SJSA1 (cell line): ENCODE measurements at places on chromosomes 4 and X. TPM values are rescaled to one million over a fixed set of nuclear protein-coding genes. Genes with fewer than 3 reads are reported as not detected.
A peak's percentile ranks its signal among the peaks of the same experiment; 100 is the strongest.

DNA sequence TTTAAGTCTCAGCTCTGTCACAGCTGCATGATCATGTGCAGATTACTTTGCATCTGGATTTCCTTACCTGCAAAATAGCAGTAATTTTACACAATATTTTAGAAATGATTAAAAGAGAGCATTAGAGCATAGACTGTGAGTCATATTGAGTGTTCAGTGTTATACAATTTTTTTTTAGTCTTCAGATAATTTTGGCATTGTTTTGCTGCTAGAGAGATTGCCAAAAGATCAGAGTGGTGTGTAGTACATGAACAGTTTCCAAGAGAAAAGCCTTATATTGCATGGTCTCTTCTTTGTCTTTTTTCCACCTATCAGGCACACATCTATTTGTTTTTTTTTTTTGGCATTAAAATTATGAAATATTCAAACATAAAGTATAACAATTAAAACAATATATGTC, 209.6 kb upstream of the TLL1 start:
- DNase-seq, result no peak

GRCh38 chrX:11395859-11396258, 102.6 kb downstream of the AMELX start:
- no peak for DNase-seq

GRCh38 chrX:118495958-118496762, 545 bp downstream of the DOCK11 start:
- peak; percentile 41 for DNase-seq

The RTL5 gene
- 1.5 and 1.8 TPM in 2 replicates for total RNA-seq

The ENPEP gene
- total RNA-seq, result 12.7 and 16.5 TPM in 2 replicates

The POF1B gene
- total RNA-seq, result not detected in 2 replicates

The UGT2B15 gene
- total RNA-seq, result not detected in 2 replicates

DNA sequence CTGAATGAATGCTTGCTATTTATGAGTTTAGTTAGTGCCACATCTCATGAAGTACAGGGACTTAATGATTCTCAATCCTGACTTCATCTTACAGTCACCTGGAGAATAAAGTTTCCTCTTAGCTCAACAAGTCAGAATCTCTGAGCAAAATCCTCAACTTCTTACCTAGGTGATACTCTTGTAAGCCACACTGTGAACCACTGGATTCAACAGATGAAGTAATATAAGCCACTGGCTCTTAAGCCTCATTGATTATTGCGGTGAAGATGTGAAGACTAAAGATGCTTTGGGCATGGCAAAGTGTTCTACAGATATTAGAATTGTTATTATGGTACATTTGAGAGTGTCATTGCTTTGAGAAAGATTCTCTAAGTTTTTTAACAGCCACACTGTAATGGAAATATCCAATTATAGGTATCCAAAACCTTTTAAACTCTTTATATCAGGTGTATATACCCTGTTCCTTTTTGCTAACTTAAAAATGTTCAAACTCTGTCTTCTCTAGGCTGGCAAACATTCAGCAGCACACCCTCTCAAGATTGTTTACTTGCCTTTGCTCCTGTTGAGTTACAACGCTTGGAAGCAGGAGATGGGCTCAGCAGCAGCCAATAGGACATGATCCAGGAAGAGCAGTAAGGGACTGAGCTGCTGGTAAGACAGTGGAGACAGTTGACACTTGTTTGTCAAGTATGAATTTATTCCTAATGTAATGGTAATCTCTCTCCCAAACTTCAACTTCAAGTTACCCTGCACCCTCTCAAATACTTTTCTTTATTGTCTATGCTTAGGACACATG, 43.4 kb downstream of the TET2 start:
- no peak for DNase-seq

GRCh38 chrX:17435476-17435875, 60.5 kb downstream of the NHS start:
- no peak for DNase-seq

DNA sequence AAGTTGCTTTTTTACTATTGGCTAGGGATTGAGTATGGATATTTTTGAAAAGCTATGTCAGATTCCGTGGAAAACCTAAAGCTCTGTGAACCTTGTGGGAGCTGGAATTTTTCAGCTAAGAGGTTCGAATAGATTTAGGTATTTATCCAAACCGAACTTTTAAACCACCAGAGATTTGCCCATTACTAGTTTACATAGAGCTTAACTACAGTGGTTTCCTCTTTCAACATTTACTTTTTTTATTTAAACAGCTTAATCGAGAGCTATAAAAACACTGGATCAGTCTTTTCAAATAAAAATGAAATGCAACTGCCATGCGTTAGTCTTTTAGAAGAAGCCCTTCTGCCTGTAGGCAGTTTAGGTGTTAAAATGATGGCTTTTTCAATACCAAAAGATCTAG, 377.0 kb downstream of the RPA4 start:
- DNase-seq, result no peak

The PPAT gene
- 26.6 and 40.6 TPM in 2 replicates for total RNA-seq

The CT83 gene
- not detected in 2 replicates for total RNA-seq

DNA sequence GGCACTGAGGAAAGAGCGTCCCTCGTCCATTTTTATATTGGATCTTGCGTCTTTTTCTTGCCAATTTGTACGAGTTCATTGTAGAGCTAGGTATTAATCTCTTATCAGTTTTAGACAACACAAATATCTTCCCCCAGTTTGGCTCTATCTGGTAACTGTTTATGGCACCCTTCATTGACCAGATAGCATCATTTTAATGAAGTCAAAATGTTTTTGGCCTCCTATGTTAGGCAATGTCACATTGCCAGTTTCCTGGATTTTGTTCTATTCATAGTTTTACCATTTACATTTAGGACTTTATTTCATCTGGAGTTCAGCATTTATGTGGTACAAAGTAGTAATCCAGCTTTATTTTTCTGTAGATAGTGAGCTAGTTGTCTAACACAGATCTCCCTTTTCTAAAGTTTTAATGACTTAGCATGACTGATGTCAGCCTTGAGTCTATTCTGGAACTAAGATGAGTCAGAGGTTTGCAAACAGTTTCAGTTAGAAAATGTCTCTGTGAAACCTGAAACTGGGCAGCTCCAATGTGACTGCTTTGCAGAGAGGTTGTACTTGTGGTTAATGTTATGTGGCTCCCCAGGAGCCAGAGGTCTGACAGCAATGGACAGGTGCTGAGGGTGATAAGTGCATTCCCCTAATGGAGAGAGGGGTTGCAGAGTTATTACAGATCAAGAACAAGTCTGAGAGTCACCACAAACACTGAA, 5.3 kb upstream of the STBD1 start:
- peak; percentile 63 for DNase-seq

GRCh38 chr4:15250021-15250441, 177.8 kb upstream of the C1QTNF7 start:
- no peak for DNase-seq

DNA sequence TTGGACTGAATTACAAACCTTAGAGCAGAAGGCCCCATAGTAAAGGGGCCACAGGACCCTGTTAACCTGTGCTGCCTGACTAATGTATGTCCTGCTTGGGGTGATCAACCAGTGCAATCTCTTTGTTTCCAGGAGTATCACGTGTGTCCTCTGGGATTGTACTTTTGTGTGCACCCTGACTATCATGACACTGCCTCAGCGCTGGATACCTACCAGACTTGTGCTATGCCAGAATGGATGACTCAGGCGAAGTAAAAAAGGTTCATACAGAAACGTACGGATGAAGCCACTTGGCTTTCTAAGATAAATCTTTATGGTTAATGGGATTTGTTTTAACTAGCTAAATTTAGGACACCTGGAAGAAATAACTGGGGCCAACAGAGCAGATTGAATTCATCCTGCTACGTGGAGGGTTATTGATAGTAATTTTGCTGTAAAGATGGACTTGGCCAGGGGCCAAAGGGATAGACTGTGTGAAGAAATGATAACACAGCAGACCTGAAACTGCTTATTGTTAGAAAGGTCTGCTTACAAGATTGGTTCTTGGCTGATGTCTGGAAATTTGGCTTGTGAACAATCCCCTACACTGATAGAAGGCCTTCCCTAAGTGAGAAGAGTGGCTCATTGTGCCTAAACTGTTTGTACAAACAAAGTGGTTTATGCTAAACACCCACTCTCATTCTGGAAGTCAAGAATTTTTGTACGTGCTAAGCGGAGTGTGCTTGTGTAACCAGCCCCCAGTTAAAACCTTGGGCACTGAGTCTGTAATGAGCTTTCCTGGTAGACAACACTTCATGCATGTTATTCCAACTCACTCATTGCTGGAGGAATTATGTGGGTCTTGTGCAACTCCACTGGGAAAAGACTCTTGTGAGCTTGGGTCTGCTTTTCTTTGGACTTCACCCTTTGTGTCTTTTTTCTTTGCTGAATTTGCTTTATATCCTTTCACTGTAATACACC, 750.5 kb upstream of the HTR2C start:
- DNase-seq, result no peak

DNA sequence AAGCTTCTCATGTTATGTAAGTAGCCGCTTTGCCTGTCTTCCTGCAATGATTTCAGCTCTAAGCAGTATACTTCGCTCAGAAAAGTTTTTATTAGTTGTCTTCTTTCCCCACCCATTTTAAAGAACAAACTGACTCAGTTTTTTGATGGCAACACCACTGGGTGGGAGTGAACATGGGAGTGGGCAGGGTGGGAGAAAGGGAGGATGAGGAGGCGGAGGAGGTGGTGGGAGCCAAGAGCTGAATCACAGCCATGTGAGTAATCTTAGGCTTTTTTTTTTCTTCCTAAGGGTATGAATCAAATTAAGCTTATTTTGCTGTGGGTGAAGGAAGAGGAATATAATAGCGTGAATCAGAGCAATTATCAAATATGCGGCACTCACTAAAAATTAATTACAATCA, 574.3 kb upstream of the DIPK2B start:
- DNase-seq, result peak; percentile 61

DNA sequence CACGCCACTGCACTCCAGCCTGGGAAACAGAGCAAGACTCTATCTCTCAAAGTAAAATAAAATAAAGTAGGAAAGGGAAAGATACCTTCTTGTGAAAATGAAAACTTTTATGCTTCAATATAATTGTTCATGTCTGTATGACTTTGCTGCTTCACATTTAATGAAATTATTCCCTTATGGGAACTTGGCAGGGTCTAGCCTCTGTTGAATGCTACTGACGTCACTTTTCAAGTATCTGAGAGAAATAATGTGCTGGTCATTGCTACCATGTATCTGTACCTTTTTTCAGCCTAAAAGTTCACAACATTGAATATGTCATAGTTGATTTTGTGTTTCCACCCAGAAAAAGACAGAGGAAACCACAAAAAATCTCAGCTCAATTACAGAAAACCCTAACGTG, 65.2 kb downstream of the PRDM5 start:
- no peak for DNase-seq

The PPP4R3C gene
- not detected in 2 replicates for total RNA-seq

DNA sequence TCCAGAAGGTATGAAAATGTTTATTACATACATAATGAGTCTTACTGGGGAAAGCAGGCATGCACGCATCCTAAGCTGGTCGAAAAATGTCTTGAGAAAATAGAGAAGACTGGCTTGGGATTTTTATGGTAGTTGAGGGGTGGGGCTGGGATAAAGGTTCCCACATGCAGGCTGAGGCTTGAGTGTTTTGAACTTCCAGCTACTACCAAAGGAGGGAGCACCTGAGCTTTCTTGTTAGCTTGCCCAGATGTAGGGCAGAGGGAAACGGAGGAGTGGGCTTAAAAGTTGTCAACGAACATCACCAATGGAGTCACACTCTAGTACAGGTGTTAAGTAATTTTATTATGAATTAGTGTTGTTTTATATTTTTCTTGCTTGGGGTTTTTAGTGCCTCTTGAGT, 39.6 kb upstream of the SRPX start:
- DNase-seq, result no peak

The TMPRSS11A gene
- not detected in 2 replicates for total RNA-seq

The PNCK gene
- total RNA-seq, result not detected in 2 replicates

DNA sequence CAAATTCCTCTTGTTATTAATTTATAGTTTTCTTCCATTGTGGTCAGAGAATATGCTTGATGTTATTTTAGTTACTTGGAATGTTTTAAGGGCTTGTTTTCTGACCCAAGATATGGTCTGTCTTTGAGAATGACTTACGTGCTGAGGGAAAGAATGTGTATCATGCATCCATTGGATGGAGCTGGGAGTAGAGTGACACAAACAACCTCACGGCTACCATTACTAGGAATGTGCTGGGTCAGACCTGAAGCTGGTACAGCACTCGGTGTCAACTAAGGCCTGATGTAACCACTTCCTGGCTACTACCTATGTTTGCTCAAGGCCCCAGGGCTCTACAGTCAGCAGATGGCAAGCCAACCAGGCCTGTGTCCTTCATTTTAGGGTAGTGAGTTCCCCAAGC, 257.8 kb downstream of the FAT4 start:
- DNase-seq, result no peak

- no peak for DNase-seq
These were observed 323.2 kb upstream of the INTU start for GRCh38 chr4:127309369-127310102.

The P2RY8 gene
- total RNA-seq, result not detected in 2 replicates

DNA sequence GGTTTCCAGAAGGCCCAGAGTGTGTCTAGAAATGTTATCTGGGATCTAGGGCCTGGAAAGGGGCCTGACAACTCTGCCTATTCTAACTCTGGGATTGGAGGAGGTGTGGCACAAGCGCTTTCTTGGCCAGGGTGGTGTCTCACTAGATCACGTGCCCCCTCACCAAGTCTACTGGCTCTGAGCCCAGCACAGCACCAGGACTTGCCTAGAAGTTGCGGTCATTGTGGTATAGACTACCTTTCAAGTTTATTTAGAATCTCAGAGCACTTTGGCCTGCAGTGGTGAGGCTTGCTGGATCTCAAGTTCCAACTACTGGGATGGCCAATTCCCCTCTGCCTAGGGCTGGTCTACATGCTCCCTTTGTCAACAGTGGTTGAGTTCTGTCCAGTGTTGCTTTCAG, 223.3 kb upstream of the MAGEB2 start:
- no peak for DNase-seq

DNA sequence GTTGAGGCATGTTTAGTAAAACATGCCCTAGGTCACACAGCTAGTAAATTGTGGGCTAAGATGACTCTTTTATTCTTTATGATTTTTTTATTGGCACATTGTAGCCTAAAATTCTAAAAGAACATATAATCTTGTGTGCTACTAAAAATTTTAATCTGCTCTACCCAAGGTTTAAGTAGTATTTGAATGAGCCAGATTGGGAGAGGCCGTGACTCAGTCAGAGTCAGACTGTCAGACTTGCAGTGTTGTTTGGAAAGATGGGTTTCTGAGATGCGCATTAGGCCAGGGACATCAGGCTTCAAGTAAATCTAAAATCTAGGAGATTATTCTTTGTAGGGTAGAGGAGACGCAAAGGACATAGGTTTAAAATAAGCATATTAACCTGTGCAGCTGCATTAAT, 30.7 kb upstream of the TMPRSS11E start:
- no peak for DNase-seq

DNA sequence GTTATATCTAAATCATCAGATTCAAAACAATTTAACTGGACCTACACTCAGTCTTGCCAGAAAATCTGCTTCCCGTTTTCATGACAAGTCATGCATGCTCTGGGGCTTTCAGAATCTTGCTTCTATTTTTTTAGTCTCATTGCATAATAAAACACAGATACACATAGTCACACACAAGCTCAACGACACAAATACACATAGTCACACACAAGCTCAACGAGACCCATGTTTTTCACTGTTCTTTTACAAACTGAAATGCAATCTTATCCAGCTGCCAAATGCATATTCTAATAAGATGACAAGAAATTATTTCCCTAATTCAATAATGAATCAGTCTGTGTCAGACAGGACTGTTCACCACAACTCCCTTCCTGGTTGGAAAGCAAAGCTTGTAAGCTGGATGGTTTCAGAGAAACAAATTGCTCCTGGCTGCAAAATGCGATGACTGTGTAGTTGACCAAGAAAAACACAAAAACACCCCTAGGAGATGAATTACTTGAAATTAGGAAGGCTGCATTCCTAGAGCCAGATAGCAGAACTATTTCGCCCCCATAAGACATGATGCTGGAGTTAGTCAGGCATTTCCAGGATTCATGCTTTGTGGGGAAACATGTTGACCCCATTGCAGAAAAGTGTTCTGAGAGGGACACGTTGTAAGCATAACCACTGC, 208.7 kb downstream of the CHIC2 start:
- no peak for DNase-seq
